ENCODE measurements at places on chromosomes 12 and 14.

DNA sequence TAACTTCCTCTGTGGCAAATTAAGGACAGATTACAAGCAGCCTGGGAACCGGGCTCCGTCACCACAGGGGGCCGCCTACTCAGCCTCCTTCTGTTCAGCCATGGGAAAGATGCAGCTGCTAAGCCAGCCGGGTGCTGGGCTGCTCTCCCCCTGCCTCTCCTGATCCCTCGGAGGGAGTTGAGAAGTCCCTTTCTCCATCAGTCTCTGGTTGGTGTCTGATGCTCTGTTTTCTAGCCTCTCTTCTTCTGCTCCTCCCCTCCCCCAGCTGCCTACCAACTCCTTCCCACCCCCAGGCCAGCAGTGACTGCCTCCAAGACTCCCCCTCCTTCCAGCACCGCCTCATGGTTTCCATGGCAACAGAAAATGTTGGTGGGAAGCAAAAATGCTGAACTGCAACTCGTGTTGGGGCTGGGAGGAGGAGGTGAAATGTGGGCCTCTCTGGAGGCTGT is 486.7 kb downstream of the APAF1 start:
- DNase-seq = no peak

- peak; percentile 81 for DNase-seq
Observed at GRCh38 chr12:49950273-49951251, at the start of gene AQP2. AQP2 (plus strand) TSS chr12:49950737; CDS start chr12:49950831, 94 bp downstream.

DNA sequence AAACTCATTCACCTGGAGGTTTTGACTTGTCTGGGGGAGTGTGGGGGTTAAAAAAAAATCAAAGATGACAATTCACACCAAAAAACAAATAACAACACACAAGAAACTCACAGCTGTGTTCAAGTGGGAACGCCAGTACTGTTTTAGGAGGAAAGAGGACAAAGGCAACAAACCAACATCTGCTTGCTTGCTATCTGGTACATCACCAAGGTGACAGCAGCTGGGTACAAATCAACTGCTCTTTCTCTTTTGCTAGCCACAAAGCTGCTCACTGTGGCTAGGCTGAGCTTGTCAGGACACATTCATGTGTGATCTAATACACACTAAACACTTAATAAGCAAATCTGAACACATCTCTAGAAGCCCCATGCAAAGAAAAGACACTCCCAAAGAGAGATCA is 128.0 kb upstream of the RAP1B start:
- DNase-seq = no peak

DNA sequence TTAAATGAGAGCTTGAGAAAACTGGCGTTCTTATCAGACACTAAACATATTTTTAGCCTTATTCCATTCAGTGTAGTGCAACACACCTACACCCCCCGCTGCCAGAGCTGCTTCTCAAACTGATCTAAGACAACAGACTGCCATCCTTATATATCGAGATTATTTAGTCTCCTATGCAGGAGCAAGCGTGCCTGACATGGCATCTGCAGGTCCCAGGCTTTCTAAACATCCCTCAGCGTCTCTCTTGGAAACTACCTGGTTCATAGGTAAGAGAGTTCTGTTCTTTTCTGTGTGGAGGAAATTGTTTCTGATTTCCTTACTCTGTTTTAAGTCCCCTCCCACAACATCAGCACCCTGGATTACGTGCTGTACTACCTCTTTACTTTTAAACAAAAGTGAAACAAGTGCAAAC is 117.1 kb upstream of the PTPRB start:
- DNase-seq = no peak

GRCh38 chr12:81798294-81798693 is 39.1 kb upstream of the PPFIA2 start:
- DNase-seq = no peak

DNA sequence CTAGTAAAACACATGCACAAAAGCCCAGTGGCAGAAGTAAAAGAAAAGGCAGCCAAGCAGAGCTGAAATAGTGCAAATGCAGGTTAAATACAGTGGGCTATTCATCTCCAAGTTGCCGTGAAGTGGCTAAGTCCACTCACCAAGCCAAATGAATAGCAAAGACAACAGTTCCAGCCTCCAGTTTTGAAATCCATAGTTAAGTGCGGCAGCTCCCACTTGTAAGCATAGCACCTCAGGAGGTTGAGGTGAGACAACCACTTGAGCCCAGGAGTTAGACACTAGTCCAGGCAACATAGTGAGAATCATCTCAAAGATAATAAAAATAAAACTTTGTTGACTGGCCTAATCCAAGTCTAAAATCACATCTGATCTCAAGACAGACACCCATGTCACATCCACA is 9.8 kb upstream of the PHLDA1 start:
- no peak for DNase-seq

- peak; percentile 61 for DNase-seq
Observed at GRCh38 chr12:109458086-109458485, 19.0 kb downstream of the KCTD10 start.

DNA sequence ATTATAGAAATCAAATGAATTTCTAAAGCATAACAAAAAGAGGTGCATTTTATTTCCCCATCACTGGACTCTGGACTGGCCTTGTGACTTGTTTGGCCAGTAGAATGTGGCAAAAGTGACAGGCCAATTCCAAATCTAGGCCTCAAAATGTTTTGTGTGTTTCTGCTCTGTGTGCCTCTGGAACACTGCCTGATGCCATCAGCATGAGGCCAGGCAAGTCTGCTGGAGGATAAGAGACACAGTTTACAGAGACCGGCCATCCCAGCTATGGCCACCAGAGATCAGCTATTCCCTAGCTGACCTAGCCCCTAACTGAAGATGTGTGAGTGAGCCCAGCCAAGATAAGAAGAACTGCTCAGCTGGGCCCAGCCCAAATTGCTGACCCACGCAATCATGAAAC is 32.9 kb downstream of the ASCL1 start:
- no peak for DNase-seq

DNA sequence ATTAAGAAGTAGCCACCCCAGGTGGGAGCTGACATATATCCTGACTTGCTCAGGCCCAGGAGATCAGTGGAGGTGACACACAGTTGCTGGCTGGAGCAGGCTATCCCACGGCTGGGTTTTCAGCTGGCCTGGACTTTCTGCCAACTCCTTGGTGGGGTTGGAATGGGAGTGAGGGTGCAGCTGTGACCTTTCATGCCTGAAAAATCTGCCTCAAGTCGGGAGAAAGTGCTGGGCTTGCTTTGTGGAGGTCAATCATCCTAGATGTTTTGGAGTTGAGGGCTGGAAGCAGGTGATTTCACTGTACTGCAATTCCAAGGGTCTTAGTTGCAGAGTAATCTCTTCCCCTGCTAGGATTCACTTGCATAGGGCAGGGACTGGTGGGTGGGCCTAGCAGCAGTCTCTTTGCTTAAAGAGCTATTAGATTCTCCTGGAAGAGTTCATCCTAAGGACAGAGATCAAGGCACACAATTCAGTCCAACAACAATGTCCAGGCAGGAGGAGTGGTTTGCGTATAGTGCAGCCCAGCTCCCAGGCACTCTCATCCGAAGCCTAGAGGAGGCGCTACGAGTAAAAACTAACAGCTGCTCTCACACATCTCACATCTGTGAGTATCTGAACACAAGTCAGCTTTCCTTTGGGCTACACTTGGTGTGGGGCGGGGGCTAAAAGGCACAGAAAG is 98.1 kb downstream of the GAS2L3 start:
- DNase-seq = no peak

DNA sequence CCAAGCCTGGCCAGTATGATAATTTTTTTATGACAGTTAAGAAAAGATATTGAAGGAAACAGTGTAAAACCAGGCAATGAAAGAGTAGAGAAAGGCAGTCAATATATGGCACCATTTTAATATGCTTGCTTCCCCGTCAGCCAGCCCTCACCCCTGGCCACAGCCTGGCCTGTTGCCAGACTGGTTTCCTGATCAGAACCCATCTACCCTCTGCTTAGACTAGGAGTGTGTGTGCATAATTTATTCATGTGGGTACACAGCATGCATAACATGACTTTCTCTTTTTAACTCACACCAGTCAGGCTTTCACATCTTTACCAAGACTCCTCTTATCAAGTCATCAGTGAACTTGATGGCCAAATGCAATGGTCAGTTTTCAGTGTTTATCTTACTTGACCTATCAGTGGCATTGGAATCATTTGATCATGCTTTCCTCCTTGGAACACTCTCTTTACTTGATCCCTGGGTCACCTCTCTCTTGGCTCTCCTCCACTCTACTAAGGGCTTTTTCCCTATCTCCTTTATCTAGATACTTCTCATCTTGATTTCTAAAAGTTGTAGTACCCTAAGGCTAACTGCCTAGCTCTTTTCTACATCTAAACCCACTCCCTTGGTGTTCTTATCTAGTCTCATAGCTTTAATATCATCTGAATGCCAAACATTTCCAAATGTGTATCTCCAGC is 10.0 kb upstream of the GPR19 start:
- DNase-seq = no peak

DNA sequence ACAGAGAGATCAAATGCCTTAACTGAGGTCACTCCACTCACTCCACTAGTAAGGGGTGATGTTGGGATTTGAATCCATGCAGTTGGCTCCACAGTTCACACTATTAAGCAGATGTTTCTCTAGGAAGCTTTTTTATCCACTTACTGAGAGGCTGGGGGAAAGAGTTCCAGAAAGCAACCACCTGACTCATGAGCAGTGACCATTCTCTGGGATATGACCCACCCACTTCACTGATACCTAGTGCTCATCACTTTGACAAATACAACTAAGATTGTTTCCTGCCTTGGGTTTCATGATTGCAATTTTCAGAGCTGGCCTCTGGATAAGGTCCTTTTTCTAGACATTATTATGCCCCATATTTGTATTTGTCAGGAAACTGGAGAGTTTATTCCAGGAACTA is 152.1 kb upstream of the PLEKHG7 start:
- DNase-seq = no peak

DNA sequence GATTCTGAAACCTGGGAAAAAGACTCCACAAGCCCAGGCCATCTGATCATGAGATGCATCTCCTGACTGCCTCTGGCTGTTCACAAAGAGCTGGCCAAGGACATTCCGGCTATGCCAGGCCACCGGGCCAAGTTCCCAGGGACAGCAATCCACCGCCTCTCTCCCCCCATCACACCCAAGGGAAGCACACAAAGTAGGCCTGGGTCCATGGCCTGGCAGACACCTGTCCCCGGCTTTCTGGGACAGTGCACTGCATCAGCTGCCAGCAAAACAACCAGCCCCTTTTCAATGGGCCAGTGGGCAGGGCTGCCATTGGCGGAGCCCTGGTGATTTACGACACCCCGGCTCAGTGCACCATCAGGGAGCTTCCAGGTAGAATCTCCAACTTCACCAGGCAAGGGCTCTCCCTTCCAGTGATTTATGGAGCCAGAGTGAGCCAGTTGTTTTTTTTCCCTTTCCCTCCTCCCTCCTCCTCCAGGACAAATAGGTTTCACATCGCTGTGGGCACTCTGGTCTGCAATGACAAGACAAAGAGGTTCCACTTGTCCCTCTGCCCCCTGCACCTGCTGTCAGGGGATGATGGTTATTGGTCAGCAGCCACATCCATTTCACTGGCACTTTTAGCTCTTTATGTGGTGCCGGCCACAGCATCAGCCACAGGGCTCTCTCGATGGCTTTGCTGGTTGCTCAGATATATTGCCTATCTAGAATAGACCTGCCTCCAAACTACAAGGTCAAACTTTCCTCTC is 149.6 kb downstream of the SLC38A6 start:
- no peak for DNase-seq

GRCh38 chr14:67360470-67361206 is 510 bp downstream of the EIF2S1 start:
- no peak for DNase-seq

DNA sequence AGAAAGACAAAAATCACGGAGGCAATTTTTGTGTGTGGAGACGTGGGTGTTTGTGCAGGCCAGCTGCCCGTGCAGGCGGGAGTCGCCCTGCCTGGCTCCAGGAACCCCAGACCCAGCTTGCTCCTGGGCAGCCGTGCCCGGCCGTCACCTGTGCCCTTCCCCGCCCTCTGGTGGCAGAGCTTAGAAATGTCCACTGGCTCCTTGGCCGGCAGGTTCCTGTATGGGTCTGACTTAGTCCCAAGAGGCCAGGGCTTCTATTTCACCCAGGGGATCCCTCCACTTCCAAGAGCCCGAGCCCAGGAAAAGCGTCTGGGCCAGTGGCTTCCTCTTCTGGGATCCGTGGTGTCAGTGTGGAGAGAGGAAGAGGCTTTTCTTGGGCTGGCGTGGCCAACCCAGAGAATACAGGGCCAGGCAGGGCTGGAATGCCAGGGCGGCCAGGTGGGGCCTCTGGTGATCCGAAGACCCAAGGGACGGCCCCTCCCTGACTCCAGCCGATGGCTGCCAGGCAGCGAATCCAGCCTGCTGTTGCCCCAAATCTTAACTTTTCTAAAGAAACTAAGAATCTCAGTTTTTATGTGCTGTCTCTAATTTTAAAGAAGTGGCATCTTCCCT is 120.9 kb downstream of the TMEM132C start:
- no peak for DNase-seq

Data from fibroblast of villous mesenchyme (primary cell).